ENCODE measurements at places on chromosomes 7 and 10.
A peak's percentile ranks its signal among the peaks of the same experiment; 100 is the strongest.

DNA sequence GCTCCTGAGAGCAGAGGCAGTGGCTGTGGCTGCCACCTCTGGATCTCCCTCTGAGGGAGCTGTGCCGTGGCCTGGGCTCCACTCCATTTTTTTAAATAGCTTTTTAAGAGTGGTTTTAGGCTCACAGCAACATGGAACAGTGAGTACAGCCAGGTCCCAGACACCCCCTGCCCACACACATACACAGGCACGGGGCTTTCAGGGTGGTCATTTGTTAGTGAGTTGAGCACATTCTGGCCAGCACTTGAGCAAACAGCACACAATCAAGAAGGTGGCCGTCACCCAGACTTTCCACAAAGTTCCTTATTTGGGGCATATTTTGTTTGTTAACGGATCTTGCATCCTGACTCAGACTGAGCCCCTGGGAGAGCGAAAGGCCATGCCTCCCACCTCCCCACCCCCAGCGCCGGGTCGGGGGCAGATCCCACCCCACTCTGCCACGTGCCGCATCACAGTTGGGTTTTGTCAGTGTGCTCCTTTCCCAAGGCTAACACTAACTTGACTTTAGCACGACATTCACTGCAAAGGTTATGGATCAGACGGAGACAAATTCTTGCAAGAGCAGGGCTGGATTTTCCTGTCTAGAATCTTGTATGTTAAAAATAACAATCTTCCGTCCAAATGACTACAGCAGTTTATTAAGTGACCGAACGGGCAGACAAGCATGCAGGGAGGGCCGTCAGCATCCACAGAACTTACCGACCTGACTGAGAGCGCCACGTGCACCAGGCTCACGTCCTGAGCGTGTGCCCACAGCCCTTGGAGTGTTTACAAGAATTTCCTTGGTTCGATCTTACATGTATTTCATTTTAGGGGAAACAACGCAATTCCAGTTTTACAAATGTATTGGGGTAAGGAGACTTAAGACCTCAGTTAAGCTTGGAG lies 156.5 kb upstream of the NPS start:
- no peak for DNase-seq

DNA sequence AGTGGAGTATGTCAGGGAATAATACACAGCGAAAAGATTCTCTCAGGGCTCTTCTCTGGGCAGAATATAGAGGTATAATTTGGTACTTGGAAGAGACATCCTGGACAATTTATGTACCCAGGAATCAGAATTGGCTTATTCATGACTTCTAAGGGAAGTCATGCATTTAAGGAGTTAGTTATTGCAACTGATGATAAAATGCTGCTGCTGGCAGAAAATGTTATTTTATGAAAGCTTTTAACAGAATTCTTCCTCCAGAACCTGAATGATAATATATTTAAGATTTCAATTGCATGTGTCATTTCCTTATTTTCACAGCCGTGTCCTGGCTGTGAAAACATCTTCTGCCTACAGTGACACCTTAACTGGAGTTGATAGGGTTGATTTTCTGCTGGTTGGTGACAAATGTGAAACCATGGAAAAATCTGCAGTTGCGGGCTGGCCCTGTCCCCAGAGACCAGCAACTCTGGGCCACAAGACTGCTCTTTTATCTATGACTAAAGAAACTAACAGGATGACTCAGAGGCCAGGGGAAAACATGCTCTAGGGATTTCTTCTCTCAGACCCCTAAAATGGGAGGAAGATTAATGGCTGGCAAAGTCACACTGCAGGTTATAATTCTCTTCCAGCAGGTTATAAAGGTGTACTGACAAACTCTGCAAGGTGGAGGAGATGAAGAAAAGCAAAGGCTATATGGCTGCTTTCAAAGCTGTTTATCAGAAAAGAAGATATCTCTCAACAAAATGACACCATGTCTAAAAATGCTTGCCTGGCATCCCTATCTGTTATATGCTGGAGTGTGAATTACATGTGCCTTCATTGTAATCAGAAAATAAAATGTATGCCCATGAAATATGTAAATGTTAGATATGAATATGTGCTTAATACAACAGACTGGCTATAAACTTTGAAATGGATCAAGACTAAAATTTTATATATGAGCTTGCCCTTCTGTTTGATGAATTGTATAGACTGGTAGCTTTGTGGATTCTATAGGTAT lies 12.1 kb upstream of the TRUB1 start:
- DNase-seq: no peak

GRCh38 chr10:124647421-124648130 lies 96.6 kb downstream of the FAM53B start:
- DNase-seq: peak; percentile 76

GRCh38 chr10:78771260-78771659 lies 297.5 kb upstream of the ZMIZ1 start:
- no peak for DNase-seq

DNA sequence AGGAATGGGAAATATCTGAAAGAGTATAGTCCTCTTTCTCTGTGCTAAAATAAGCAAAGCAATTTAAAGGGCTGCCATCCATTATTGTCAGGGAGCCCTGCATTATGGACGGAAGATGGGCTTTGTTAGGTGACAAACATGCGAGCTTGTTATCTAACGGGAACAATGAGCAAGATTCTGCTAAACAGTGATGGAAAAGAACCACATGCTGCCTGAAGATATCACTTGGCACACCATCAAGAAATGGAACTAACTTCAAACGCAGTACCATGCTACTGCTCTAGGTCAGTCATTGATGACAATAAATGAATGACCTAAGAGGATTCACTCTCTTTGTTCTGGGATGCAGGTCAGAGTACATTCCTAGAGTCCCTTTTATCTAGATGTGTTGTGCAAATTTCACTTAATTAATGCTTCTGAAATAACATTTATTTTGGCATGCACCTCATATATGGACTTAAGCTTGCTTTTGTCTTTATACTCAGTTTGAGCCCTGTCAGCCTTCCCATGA lies 175.7 kb upstream of the PTN start:
- no peak for DNase-seq

- no peak for DNase-seq
Measured at GRCh38 chr10:31926160-31926559, 2.5 kb downstream of the ARHGAP12 start.

- no peak for DNase-seq
Measured at GRCh38 chr10:77105761-77106221, 531.8 kb downstream of the KCNMA1 start.

- no peak for DNase-seq
Measured at GRCh38 chr10:20745556-20746375, 151.3 kb downstream of the NEBL start.

- no peak for DNase-seq
Measured at GRCh38 chr7:44228571-44229350, 28.0 kb downstream of the YKT6 start.

- no peak for DNase-seq
Measured at GRCh38 chr7:135763261-135763660, 14.6 kb upstream of the FAM180A start.

DNA sequence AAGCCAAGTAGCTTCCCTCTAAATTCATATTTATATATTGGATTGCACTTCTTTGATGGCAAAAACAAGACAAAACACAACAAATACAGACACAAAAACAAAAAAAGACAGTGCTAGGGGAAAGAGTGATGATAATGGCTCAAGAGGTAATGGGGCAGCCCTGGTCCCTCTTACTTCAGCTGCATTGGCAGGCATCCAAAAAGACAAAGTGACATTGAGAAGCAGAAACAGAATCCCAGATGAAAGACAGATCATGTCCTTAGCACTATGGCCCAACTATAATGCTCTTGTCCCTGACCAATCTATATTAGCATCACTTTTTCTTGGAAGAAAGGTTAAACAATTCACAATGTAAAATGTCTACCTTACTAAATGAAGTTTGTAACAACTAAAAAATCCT lies 76.2 kb downstream of the GPR85 start:
- no peak for DNase-seq

DNA sequence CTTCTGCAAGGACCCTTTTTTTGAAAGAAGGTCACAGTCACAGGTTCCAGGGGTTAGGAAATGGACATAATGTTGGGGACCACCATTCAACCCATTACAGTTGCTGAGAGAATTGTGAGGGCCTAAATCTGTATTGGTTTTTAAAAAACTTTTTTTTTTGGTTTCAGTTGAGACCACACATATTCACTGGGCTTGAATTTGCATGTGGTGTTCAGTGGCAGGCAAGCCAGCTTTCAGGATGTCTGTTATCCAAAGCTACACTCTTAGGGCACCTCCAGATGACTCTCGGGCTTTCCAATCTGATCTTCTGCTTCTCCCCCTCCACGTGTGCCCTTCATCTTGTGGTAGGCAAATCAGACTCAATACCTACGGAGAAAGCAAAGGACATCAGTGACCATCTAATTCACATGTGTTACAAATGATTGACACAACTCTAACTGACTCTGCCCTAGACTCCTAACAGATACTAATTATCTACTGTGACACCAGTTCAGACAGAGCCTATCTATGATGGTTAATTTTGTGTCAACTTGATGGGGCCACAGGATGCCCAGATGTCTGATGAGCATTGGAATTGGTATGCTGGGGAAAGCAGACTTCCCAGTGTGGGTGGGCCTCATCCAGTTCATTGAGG lies 93.3 kb upstream of the ELMO1 start:
- DNase-seq: no peak

GRCh38 chr10:114289096-114289436 lies 50.0 kb downstream of the VWA2 start:
- no peak for DNase-seq

GRCh38 chr10:96025566-96025965 lies 17.8 kb upstream of the CCNJ start:
- DNase-seq: peak; percentile 25

DNA sequence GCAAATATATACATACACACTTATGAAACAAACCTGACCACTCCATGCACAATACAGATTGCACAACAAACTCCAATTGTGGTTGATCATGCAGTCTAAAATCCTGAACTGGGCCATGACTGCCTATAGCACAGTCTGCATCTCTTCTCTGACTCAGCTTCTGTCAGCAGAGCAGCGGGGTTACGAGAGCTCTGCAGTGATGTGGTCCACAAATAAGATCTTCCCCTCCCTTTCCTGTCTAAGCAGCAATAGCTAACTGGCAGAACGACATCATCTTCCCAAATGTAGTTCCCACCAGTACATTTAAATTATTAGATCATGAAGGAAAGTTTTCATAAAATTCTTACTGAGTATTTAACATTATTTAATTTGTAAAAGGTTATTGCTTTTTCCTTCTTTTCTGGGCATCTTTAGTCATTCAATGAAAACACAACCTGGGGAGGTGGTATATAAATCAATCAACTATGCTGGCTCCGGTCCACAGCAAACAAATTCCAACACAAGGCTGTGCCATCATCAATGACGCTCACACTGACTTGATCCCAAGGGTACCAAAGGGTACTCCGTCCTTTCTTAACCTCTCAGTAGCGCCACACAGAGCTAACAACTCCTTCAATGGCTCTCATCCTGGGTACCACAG lies 17.1 kb downstream of the ARHGAP21 start:
- no peak for DNase-seq

GRCh38 chr7:140564643-140565042 lies 76.0 kb downstream of the DENND2A start:
- no peak for DNase-seq

GRCh38 chr7:44097064-44097932 lies 6.8 kb upstream of the AEBP1 start:
- peak; percentile 88 for DNase-seq

DNA sequence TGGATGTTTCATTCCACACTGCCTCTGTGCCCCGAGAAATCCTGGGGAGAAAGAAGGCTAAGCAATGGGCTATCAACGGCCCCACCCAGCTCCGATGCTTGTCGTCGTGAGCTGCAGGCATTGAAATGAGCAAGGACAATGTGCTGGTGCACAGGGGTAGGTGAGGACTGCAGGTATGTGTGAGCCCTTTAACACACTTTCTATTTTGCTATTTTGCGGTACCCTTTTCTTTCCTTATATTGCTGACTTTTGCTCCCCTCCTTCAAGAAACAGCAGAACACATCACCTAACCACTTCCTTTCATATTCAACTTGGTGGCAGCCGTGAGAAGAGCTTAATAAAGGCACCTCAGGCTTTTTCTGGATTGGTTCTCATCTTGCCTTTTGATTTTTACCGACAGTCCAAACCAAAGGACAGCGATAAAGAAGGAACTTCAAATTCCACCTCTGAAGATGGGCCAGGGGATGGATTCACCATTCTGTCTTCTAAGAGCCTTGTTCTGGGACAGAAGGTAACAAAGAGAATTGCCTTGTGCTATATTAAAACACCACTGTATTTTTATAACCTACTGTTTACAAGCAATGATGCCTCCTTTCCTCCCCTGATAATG lies 39.2 kb downstream of the AIFM2 start:
- no peak for DNase-seq

GRCh38 chr10:12269056-12269455 lies 73.1 kb downstream of the CDC123 start:
- DNase-seq: no peak

GRCh38 chr10:132264966-132265889 lies 42.5 kb downstream of the STK32C start:
- DNase-seq: no peak

DNA sequence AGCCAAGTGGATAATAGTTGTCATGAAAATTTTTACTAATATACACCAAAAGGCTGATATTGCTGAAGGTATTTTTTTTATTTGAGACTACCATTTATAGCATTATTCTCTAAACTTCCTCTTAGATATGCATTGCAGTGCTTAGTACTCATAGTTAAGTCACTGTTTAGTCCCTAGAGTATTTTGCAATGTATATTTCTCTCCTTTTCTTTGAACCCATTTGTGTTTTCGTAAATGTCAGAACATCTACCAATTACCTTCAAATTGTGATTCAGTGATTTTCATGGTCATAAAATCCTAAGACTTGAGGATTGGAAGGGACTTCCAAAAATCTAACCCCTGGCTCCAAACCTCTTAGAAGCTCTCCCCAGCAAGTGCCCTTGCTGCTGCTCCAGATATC lies 21.5 kb upstream of the CYP26C1 start:
- DNase-seq: no peak

DNA sequence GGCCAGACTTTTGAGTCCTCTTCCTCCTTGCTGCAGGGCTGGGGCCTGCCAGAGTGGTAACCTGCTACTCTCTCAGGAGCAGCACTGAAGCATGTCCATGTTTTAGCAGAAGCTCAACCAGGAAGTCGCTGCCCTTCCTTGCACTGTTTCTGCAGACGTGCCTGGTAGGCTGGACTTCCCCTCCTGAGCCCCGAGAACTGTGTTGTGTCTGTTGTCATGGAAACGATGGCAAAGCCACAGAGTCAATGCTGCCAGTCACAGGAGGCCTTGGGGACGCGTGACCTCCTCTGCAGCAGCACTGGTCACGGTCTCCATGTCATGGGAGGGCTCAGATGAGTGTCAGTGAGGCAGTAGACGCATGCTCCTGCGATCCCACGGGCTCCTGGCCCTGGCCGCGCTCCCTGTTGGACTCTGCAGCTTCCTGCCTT lies 145.5 kb downstream of the FANK1 start:
- peak; percentile 93 for DNase-seq

Measured in germinal center (tissue), 1 donor.